ENCODE measurements at places on chromosomes 1 and 21.

GRCh38 chr1:218865591-218865990 lies 308.1 kb upstream of the LYPLAL1 start:
- DNase-seq = peak; percentile 16

GRCh38 chr1:17438318-17439249 lies 893 bp downstream of the RCC2 start:
- DNase-seq = no peak

GRCh38 chr1:221543529-221544120 lies 198.3 kb downstream of the DUSP10 start:
- no peak for DNase-seq

DNA sequence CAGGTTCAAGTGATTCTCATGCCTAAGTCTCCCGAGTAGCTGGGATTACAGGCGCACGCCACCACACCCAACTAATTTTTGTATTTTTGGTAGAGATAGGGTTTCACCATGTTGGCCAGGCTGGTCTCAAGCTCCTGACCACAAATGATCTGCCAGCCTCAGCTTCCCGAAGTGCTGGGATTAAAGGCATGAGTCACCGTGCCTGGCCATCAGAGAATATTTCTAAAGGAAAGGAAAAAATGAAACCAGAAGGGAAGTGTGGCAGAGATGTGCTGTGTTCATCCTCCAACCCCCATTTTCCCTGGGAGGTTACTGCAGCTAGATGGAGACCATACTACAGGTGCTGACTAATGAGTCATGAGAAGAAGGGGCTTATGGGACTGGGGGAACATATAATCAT lies 964.1 kb downstream of the TTLL7 start:
- no peak for DNase-seq

DNA sequence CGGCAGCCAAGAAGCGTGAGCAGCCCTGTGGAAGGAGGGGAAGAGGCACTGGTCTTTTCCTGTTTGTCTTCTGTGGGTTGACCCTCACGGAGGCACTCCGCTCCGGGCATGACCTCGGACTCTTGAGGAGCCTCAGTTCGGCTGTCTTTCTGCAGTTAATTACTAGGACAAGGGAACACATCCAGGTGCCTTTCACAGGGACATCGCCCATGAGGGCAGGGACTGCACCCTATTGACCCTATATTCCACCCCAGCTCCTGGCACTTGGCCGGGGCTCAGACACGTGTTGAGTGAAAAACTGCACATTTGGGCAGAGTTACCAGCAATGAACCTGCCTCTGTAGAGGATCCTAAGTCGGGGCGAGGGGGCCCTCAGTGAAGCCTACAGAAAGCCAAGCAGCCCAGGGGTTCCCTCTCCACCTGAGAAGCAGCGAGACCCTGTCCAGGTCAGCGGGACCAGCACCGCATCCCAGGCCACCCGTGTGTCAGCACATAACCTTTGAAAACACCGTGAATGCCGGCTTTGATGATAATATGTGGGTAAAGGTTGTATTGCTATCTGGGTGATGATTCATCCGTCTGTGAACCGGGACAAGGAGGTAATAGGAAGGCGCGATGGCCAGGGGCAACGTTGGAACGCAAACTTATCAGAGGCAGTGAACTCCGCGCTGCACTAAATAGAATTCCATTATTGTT lies 161.4 kb upstream of the ARHGEF16 start:
- no peak for DNase-seq

DNA sequence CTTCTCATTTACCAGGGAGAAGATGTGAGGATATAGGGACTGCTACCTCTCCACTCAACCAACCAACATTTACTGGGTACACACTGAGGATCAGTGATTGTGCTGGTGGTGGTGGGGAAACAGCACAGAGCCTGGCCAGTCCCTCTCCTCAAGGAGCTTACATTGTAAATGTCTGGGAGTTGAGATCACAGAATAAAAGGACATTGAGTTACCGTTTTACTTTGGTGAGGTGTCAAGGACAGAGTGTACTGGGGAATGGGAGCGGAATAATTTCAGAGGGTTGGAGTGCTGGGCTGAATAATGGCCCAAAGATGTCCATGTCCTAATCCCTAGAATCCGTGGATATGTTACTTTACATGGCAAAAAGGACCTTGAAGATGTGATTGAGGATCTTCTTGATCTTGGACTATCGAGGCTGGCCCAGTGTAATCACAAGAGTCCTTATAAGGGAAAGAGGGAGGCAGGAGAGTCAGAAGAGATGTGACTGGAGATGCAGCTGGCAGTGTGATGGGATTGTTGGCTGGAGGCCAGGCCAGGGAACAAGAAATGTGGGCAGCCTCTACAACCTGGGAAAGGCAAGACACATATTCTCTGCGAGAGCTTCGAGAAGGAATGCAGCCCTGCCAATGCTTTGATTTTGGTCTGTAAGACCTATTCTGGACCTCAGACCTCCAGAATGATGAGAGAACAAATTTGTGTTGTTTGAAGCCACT lies 26.6 kb upstream of the RWDD3 start:
- no peak for DNase-seq

DNA sequence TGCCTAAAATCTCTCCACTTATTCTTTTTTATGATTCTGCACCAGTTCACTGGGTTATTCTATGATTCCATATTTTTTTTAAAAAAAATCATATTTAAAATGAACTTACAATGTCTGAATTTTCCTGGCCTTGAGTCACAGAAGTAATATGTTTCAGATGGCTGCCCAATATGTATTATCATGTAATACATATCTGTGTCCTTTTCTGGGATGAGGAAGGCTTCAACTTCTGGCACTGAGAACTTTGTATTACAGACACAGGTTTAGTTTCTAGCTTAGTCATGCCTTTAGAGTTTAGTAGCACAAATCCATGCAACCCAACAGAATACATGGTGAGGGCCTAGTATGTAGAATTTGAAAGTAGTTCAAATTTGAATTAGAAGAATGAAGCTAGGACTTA lies 7.8 kb upstream of the HSD17B7 start:
- DNase-seq = no peak

DNA sequence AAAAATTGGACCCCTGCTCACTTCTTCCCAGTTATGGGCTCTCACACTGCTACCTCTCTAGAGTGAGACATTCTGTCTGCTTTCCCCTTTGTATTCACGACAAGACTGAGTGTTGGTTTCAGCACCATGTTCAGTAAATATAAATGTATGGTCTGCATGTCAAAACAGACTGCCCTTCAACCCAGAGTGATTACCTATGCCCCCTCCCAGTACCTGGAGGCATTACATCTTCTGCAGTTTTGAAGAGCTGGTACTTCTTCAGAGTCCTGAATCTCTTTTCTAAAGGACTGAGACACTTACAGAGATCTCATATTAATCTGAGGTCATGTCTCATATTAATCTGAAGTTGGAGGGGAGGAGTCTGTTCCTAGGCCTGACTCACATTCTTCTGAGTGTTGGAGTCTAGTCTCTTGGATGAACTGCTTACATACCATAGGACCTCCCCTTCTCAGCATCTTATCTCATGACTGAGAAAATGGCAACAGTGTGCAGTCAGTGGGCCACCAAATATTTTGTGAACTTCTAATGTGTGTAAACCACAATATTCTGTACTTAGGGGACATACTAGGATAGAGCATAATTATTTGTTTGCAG lies 80.3 kb downstream of the RGL1 start:
- no peak for DNase-seq

GRCh38 chr1:183915625-183916510 lies 110.9 kb downstream of the RGL1 start:
- peak; percentile 92 for DNase-seq

- no peak for DNase-seq
These were observed 818.0 kb downstream of the LTN1 start for GRCh38 chr21:28174701-28175100.

- DNase-seq = no peak
These were observed 1.1 kb upstream of the AJAP1 start for GRCh38 chr1:4653328-4653660.

GRCh38 chr1:49728377-49728776 lies 295.4 kb downstream of the AGBL4 start:
- no peak for DNase-seq

DNA sequence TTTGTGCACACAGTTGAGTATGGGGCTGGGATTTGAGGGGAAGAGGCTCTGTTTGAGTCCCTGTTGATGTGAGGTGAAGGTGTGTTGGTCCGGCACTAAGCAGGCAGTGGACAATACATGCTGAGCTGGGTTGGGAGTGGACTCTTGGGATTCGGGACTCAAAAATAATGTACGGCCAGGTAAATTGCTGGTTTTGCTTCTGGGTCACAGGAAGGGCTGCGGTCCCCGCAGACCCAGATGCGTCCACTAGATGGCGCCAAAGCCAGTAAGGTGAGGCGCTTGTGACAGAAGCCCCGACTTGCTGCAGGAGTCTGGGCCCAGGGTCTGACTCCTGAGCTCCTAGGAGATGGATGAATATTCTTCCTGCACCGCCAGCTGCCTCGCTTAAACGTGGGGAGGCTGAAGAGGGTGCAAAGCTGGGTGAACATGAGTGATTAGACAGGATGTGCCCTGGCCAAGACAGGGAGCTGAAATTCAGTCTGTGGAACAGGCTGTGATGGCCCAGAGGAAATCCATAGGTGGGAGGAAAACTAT lies 61.4 kb downstream of the ACBD3 start:
- DNase-seq = no peak

GRCh38 chr1:58058323-58058722 lies 488.2 kb downstream of the OMA1 start:
- DNase-seq = no peak

DNA sequence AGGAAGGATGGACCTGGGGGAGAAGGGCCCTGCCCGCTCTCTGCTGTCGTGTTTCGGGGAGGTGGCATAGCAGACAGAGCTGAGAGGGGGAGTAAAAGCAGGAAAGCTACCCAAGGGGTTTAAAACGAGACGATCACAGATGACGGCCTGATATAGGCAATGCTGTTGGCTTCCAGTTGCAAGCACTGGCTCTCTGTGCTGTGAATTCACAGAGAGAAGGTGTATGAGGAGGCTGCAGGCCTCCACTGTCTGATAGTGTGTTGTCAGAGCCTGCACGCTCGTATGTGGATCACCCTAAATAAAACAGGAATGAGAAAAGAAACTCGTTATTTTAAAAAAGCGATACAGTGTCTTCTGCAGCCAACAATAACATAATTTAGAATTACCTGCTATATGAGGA lies 57.4 kb downstream of the LGR6 start:
- DNase-seq = no peak

- no peak for DNase-seq
These were observed 42.4 kb downstream of the CASQ2 start for GRCh38 chr1:115726161-115726560.

DNA sequence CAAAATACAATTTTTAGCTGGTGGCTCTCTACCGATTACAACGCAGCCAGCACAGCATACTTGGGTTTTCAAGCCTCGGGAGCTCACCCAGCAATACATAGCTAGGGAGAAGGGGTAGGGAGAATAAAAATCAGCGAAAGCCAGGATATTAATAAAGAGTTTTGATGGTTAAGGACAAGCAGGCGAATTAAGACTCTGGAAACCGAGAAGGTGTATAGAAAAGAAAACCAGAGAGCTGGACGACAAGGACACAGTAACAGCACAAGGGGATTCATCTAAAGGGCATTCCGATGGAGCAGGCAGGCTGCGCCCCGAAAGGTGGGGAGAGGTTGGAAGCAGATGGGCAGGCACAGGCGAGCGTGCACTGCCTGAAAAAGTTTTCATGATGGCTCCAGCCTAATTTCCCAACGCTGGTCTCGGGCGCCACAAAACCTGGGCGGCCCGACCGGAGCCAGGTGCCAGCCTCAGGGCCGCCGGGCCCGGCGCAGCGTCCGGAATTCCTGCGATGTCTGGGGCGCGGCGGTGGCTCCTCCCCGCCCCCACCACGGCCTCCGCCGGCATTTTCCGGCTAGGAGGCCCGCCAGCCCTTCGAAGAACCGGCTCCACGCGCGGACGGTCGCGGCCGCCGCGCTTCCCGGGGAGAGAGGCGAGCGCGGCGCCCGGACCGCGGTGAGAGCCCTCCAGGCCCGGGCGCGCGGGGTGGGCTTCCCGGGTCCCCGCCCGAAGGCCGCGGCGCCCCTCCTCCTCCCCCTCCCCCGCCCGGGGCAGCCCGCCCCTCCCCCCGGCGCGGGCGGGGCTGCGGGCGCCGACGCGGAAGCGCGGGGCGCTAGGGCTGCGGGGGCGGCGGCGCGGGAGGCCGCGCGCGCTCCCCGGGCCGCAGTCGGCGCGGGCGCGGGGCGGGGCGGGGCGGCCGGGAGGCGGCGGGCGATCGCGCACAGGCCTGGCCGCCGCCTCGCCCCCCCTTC lies 774 bp upstream of the DYRK1A start:
- no peak for DNase-seq

DNA sequence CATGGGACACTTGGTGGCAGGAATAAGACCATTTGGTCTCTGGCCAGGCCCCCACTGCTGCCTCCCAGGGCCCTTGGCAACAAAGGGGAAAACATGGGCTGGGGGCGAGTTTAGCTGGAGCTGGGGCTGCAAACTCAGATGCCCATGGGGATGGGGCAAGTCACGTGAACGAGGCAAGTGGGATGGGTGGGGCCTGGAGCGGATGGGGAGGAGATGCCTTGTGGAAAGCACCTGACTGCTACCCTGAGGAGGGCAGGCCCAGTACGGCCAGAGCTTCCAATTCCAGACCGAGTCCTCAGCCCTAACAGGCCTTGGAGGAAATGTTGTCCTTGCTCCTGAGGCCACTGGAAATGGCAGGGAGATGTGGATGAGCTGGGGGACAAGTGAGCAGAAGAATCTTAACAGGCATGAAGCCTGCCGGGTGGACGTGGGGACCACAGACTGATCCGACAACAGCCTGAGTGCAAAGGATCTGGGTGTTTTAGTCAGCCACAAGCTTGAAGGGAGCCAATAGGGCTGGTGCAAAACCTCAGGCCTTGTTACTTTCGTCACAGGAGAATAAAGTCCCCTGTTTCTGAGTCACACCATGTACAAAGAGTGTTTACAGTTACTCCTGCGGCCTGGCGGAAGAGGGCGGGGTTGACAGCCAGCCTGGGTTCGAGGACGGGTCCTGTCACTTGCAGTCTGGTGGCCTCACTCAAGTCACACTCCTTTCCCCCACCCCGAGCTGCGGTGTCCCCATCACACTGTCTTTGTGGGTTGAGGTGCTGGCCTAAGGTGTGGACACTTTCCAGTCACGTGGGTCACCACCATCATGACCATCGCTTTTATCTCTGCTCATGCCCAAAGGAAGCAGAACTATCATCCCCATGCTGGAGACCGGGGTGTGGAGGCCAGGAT lies 19.1 kb downstream of the RUNX3 start:
- DNase-seq = no peak

- DNase-seq = no peak
These were observed 709 bp downstream of the ZNF644 start for GRCh38 chr1:91020967-91021685.

DNA sequence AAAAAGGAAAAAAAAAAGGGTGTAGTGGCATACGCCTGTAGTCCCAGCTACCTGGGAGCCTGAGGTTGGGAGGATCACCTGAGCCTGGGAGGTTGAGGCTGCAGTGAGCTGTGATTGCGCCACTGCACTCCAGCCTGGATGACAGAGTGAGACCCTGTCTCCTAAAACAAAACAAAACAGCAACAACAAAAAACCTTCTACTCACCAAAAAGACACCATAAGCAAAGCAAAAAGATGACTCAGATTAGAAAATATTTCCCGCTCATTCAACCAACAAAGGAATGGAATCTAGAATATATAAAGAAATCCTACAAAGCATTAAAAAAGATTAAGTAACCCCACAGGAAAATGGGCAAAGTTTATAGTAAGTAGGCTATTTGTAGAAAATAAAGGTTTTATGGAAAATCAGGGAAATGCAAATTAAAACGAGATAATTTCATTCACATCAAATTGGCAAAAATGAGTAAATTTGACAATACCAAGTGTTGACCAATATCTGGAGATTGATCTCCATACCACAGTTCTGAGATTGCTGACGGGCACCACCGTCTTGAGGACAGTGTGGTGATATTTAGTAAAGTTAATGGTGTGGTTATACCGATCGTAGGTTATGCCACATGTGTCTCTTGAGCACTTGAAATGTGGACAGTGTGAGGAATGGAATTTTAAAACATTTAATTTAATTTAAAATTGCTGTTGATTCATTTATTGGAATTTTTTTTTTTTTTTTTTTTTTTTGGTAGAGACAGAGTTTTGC lies 54.0 kb downstream of the PIK3CD start:
- DNase-seq = no peak

All from AG04449 (cell line).